ENCODE measurements at places on chromosomes 12 and 14.

GRCh38 chr14:103629503-103630121, 601 bp downstream of the KLC1 start:
- DNase-seq: peak; percentile 25

DNA sequence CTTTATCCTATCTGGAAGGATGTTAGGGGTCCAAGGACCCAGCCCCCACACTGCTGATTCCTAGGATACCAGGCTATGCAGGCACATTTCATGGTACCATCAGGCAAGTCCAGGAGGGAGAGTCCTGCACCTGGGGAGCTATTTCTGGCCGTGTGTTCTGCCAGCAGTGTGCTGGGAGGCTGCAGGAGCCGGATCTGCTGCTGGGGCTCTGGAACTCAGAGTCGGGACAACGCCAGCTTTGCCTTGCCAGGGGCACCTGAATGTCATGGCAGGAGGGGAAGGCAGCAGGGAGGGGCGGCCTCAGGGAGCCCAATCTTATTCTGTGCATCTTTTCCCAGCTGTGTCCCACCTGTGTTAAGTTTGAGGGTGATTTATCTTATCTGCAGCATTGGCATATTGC, 17.8 kb downstream of the SRRM4 start:
- DNase-seq: no peak

DNA sequence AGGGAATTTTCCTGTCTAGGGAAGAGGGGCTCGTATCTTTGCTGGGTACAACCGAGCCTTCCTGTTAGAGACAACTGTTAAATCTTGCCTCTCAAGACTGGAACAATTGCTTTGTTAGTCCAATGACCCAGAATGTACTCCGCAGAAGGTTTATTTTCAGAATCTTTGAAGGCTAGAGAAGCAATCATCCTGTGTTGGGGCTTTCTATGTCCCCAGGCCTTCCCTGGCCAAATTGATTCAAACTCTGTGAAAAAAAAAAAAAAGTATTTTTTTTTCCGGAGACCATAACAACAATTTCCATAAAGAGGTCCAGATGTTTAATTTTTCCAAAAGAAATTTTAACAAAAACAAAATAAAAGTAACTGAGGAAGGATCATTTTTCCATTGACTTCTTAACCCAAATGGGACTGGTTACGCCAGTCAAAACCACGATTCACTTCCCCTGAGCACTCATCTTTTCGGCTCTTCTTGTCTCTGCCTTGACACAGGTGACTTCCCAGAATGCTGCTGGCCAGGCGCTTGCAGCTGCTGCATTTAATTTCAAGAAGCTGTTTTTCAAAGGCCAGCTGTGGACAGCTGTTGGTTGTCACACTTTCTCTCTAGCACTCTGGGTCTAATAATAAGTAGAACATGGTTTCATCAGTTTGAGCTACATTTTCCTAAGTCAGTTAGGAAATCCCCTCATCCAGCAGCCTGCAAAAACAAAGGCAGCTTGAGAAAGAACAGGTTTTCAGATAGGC, 81.6 kb upstream of the MANSC4 start:
- no peak for DNase-seq

- DNase-seq: no peak
Measured at GRCh38 chr14:55103971-55104954, 24.8 kb upstream of the LGALS3 start.

DNA sequence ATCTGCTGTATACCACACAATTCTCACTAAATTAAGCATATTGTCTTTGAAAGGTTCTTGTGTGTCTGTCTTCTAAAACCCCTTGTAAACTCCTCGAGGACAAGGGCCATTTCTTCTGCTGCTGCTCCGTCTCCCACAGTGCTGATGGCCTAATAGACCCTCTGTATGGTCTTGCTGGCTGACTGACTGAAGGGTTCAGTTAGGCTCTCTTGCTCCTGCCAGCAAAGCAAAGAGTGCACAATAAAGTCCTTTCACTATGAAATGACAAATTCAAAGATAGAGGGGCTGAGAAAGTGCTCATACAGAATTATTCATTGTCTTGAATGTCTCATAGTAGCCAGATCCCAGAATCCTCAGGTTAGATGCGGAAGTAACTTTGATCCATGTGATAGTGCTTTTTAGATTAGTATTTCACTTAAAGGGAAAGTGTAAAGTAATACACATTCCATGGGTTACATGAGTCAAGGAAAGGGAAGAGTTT, 14.2 kb upstream of the RIOX1 start:
- no peak for DNase-seq

- DNase-seq: no peak
Measured at GRCh38 chr12:122841544-122842321, 6.5 kb downstream of the HIP1R start.

DNA sequence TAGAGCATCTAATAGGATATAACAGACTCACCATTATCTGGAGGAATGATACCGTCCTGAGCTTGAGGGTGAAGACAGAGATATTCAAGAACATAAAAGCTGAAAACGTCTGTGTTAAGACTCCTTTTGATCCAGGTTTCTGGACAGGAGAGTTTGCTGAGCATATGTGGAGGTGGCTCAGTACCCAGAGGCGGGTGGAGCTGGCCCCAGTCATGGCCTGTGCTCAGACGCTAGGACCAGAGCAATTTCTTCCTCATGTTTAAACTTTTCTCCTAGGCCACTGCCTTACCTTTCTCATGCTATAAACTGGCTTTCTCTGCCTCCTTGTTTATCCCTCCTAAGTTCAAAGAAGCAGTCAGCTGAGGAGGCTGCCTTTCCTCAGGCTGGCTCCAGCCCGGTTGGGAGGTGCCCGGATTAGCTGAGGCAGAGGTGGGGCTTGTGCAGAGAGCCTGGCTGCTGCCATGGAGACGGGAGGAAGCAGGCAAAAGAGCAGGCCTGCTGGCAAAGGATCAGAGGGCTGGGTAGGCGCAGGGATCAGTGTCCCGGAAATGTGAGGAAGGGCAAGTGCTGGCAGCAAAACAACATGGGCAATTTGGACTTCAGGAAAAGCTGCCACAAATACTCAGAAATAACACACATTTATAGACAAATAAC, 13.7 kb downstream of the COA8 start:
- DNase-seq: no peak

DNA sequence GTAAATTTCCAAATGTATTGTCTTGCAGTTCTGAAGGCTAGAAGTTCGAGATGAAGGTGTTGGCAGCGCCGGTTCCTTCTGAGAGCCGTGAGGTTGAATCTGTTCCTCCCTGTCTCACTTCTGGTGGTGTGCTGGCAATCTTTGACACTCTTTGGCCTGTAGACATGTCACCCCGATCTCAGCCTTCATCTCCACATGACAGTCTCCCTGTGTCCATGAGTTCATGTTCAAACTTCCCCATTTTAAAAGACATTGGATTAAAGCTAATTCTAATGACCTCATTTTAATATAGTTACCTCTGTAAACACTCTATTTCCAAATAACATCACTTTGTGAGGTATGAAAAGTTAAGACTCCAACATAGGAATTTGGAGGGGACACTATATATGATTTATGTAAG, 4.1 kb upstream of the RBM19 start:
- DNase-seq: no peak

- no peak for DNase-seq
Measured at GRCh38 chr14:77508249-77508648, 9.6 kb upstream of the ISM2 start.

DNA sequence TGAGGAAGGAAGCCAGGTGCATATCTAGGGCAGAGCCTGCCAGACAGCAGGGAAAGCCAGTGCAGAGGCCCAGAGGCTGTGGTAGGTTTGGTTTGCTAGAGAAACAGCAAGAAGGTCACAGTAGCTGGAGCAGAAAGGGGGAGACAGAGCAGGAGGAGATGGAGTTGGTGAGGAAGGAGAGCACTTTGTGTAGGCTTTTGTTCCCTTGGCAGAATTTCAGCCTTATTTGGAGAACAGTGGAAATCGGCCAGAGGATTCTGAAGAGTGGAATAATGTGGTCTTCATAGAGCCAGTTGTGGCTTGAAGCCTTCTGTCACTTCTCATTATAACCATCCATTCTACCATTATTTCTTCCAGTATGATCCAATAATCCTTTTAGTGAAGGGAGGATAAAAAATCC, 212.9 kb upstream of the FAR2 start:
- DNase-seq: no peak

DNA sequence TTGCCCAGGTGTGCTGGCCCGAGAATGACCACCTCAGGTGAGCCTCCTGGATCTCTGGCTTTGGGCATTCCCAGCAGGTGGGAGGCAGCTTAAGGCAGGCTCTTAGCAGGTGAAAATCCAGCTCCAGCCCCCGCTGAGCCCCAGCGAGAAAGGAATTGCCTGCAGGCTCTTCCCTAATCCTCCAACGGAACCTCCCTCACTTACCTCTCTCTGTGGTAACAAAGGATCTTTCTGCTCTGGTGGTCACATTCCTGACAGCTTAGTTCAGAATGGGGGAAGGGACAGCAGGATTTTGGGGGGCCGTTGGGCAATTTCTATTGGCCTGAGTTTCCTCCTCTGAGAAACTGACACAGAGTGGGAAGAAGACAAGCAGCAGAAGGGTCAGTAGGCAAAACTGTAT, 116.0 kb upstream of the LHX5 start:
- no peak for DNase-seq

DNA sequence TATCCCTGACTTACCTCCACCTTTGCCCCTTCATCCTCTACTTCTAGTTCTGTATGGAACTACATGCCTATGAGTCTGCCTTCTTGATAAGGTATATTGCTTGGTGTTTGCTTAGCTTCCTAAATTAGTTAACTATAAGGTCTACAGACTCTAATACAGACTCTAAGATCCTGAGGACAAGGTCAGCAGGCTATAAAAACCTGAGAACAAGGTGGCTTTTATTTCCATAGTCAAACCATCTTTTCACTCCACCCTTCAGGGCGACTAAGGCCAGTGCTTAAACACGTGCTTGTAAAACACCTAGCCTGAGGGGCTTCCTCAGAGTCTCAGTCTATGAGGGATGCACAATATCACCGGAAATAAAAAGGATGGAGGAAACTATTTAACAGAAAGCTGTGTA, 36.1 kb upstream of the COL2A1 start:
- DNase-seq: no peak

- DNase-seq: no peak
Measured at GRCh38 chr12:67942724-67943123, 46.5 kb upstream of the IFNG-AS1 start.

- peak; percentile 48 for DNase-seq
Measured at GRCh38 chr14:22900081-22900799, 17.2 kb downstream of the REM2 start.

- no peak for DNase-seq
Measured at GRCh38 chr12:19397534-19397933, 41.8 kb upstream of the AEBP2 start.

GRCh38 chr12:39074063-39074462, 168.7 kb upstream of the CPNE8 start:
- no peak for DNase-seq

DNA sequence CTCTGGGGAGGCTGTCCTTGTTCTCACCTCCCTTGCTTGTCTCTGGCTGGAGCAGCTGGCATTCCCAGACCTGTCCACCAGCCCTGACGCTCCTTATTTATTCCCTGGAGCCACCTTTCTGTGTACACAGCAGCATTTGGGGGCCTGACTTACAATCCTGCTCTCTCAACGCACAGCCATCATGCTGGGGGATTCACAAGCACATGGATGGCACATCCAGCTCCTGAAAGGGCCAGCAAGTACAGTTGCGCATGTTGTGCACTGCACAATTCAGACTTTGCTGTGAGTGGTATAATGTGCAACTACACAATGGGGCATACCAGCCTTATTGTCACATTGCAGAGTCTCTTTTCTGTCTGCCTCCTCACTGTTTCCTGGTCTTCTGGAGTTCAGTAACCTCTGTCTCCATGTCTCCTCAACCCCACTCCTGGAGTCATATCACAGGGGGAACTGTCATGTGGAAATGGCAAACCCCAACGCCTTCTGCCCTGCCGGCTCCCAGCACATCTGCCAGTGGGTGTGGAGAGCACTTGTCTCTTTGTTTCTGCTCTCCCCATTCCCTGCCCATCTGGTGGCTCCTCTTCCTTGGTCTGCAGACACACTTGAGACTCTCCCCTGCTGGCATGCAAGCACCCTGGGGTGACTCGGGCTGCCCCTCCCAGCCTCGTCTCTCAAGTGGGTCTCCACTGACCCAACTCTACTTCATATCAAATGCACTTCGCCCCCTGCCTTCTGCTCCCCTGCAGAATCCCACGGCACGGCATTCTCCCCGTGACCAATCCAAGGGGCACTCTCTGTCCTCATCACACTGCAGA, 41.2 kb upstream of the MEG3 start:
- no peak for DNase-seq

DNA sequence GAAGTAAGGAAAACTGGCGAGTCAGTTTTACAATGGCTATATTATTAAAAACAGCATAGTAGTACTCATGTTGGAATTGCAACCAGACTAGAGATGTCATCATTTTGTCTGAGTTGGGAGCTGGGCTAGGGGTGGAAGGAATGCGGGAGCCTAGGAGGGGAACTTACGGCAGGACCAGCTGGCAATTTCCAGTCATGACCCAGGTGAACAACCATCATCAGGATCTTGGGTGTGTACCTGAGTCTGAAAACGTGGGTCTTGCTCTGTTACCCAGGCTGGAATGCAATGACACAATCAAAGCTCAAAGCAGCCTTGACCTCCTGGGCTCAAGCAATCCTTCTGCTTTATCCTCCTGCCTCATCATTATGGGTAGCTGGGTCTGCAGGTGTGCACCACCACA, 50.9 kb downstream of the ALG10B start:
- DNase-seq: no peak

GRCh38 chr12:76571256-76571655, 11.7 kb upstream of the OSBPL8 start:
- DNase-seq: no peak

GRCh38 chr12:6765634-6766581, at the start of gene PTMS:
TSS of gene PTMS (plus strand) at chr12:6766363. CDS start at chr12:6766706, 343 bp downstream.
- no peak for DNase-seq

DNA sequence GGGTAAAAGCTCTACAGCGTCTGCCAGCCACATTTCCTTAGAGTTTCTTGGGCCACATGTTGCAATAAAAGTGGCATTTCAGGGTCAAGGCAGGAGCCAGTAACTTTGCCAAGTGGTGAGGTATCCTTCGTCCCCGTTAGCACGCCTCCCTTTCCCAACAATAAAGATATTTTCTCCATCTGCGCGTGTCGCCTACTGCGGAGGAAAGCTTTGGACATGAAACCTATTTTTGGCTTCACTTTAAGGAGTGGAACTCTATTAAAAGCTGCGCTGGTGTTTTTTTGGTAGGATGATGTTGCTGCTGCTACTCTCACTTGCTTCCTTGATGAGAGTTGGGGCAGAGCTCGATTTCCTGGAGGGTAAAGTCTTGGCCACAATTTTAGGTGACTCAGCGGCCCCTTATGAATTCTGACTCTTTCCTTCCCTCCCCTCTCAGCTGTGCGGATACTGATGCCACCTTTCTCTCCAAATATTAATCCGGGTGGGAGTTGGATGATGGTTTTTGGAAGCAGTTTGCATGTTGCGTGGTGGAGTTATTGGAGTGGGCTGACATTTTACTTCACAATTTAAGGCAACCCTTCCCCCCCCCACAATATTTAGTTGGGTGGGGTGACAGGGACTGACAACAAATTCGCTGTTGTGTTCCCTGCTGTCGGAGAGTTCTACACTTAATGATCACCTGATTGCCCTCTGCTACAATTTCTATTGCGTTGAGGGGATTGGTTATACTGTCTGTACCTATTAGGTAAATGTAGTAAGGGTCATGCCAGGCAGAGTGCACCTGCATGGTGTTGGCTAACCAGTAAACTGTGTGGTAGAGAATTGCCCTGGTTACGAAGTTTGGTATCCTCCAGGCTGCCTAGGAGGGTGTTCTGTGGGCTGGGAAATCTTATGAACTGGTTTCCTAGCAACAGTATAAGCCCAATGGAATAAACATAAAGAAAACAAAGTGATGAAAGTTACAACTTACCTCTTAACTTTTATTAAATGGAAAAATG, 1.1 kb downstream of the CCDC91 start:
- peak; percentile 17 for DNase-seq

Measured in effector memory CD8-positive, alpha-beta T cell (primary cell).